ENCODE measurements at places on chromosomes 12 and 14.
A peak's percentile ranks its signal among the peaks of the same experiment; 100 is the strongest.

GRCh38 chr12:111580737-111581136 is 18.4 kb downstream of the ATXN2 start:
- no peak for DNase-seq

DNA sequence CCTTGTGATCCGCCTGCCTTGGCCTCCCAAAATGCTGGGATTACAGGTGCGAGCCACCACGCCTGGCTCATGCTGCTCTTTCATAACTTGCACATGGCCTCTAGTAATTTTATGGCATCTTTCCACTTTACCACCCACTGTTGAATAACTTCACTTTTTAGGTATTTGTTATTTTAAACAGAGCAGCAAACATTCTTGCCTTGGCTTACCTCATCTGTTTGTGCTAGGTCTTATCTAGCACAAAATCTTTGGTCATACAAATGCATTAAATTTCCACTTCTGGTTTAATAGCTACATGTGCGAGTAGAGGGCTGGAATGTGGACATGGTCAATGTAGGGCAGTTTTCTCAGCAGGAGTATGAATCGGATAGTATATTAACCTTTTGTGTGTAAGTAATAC is 38.8 kb upstream of the ATF7IP start:
- DNase-seq = no peak

- DNase-seq = no peak
These were observed 25.6 kb downstream of the CRACR2A start for GRCh38 chr12:3727354-3727753.

DNA sequence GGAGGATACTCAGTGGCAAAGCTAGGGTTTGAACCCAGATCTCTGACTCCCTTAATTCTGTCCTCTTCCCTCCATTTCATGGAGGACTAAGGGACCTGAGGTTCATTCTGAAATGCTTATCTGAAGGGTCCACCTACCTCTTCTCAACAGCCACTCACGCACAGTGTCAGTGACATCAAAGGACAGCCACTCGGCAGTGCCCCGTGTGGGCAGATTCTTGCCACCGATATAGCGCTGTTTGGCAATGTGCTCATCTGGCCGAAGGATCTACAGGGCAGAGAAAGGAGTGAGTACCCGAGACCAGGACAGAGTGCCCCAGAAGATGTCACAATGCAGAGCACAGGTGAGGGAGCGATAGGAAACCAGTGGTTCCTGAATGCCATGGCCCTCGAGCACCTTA is 10.8 kb downstream of the TGFB3 start:
- DNase-seq = no peak

GRCh38 chr12:88720785-88721650 is 140.7 kb upstream of the KITLG start:
- no peak for DNase-seq

DNA sequence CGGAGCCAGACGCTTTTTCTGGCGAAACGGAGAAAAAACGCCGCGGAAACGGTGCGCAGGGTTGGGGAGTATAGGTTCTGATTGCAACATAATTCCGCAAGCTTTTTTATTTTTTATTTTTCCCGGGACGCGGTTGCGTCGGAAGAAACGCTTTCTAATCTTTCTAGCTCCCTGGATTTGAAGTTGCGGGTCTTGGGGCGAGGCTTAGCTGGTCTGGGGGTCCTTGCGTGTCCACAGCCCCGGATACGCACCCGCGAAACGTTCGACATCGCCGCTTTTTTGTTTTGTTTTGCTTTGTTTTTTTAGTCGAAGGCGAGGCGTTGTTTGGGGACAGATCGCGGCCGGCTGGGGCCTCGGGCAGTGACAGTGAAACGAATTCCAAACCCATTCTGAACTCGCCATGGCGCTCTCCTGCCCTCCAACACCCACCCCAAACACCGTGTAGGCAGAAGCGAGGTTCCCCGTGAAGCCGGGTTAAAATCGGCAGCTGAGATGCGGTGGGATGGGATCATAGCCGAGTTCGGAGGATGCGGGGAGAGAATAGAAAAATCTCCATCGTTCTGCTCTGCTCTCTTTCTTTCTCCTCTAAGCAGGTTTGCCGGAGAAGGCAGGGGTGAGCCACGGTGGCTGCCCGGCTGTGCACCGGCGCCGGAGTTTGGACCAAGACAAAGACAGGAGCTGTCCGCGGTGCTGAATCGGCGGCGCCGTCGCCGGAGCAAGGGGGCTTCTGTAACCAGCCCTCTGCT is 8.1 kb upstream of the LHX5 start:
- peak; percentile 45 for DNase-seq

GRCh38 chr12:71266606-71267005 is 108.8 kb upstream of the TSPAN8 start:
- DNase-seq = no peak

- DNase-seq = no peak
These were observed 15.0 kb upstream of the MANSC4 start for GRCh38 chr12:27794818-27795584.

- no peak for DNase-seq
These were observed 42.0 kb downstream of the CALM1 start for GRCh38 chr14:90438841-90439240.

- DNase-seq = no peak
These were observed 44.3 kb upstream of the PSMA6 start for GRCh38 chr14:35247777-35248475.

- DNase-seq = no peak
These were observed 2.9 kb downstream of the SCNN1A start for GRCh38 chr12:6372403-6373003.

DNA sequence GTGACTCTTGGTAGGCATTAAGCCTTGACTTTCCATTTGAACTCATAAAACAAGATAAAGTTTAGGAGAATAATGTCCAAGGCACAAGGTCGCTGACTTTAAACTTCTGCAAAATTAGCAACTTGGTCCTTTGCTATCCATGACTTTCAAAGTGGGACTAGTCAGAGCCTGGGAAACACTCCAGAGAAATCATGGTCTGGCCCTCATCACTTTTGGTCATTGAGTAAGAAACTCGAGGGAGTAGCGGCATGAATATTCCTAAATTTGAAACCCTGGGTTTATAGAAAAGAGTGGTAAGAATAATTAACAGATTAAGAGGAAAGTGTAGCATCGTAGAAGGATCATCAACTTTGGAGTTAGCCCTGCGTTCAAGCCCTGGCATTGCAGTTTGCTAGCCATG is 16.9 kb upstream of the APPL2 start:
- DNase-seq = no peak

DNA sequence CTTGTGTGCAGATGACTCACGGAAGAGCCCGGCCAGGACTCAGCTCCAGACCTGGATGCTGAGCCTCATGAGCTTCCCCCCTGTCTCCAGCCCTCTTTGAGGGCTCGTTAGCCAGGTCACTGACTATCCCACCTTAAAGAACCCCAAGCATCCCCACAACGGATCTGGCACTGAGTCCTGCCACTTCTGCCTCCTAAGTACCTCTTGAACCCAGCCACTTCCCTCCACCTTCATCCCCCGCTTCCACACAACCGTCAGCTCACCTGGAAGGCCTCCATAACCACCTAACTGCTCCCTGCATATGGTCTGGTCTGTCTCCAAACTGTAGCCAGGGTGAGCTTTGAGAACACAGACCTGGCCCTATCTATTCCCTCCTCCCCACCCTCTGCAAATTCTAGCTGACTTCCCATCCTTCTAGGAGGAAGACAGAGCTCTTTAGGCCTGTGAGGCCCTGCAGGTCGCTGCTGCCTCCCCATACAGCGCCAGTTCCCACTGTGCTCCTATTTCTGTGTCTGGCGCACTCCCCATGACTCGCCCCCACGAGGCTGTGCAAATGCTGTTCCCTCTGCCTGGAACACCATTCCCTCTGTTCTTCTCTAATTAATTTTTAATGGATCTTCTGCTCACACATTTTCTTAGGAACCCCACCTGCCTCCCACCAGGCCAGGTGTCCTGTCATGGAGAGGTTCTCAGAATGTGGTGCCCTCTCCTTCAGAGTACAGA is 2.9 kb upstream of the HSP90AA1 start:
- no peak for DNase-seq

DNA sequence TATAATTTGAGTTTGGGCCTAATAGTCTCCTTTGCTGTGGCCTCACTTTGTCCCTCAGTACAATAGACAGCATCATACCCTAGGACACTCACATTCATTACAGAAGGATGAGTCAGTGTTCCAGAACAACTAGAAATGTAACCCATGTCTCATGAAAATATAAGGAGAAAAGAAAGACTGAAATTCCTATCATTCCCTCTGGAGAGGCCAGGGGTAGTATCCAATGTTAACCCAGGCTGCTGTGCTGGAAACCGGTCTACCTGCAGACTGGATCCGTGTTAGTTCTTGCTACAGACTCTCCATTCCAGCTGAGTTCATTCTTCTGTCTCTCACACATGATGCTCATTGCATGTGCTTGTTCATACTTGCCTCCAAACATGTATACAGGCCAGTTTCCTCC is 75.8 kb upstream of the HOXC13 start:
- DNase-seq = no peak

- no peak for DNase-seq
These were observed 159.2 kb downstream of the MYRFL start for GRCh38 chr12:69984241-69984640.

DNA sequence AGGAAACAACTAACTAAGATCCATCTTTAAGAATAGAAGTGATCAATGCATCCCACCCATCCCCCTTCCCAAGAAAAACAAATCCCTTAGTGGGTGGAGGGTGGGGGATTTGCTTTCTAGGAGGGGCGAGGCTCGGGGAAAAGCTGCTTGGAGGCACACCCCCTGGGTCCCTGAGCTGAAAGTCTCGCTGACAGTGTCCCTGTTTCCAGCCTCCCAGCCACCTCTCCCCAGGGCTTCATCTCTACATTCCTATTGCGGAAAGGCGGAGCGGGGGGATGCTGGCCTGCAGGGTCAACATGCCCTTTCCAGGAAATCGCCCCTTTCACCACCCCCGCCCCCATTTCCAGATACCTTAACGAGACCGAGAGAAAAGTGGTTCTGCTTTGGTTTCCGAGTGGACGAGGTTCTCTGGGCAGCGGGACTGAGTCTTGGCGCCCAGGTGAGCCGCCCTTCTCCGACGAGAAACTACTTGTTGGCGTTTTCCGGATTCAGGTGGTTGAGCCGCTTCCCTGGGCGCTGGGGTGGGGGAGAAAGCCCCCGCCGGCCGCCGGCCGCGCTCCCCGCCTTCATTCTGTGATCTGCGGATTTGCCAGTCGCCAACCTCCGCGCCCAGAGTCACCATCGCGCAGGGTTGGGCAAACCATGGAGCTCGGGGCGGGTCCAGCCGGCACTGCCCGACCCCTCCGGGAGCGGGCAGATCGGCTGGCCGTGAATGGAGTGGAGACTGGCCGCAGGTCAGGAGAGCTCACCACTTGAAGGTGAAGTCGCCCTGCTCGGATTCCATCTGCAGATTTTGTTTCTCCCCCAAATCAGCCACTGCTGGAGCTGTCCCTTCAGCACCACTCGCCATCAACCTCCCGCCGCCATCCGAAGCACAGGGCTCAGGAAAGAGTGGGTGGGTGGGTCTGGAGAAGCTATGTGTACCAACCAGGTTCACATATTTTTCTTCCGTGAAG is 505 bp downstream of the KCNC2 start:
- peak; percentile 3 for DNase-seq

GRCh38 chr12:62106547-62107185 is 153.5 kb upstream of the USP15 start:
- no peak for DNase-seq

DNA sequence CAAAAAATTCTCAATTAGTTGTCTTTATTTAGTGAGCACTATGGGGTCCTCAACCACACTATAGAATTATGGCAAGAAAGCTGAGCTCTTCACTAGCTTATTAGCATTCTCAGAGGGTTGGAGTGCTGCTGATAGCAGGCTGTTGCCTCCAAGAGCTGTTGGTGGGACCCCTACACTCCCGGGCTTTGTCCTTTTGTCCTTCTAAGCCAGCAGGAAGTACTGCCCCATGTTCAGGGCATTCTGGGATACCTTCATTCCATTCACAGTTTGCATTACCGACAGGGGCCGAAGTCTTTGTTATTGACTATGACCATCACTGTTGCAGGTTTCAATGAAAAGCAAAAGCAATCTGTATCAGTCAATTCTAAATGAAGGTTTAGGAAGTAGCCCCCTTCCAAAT is 89.5 kb upstream of the OTX2 start:
- DNase-seq = no peak

DNA sequence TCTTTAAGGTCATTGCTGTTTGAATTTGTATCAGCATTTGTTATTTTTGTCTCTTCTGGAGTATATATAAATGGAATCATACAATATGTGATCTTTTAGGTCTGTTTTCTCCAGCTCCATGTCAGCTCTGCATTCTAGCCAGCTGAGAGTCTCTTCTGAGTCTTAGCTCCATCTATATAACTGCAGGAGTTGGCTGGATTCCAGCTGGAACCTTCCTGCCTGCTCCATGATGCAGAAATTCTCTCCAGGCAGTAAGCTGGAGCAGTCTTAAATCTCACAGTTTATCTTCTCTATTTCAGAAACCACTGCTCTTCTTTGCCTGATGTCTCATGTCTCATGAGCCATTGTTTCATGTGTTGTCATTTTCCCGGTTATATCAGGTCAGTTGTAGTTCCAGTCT is 827.6 kb downstream of the NRXN3 start:
- no peak for DNase-seq

DNA sequence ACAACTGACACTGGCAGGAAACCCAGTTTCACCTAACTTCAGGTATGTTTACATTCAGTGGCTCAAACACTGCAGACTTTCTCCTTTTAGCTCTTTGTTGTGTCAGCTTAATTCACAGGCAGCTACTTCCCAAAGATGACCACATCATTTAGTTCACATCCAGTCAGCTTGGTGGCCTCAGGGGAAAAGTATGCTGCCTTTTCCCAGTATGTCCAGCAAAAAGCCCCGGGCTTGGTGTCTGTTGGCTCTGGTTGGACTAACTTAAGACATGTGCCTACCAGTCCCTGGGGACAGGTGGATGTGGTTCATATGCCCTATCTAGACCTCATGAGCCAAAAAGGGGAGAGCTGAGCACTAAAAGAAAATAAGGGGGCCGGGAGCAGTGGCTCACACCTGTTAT is 56.4 kb downstream of the GOLGA5 start:
- DNase-seq = no peak

- DNase-seq = no peak
These were observed 71.8 kb downstream of the DERA start for GRCh38 chr12:15982921-15983320.

DNA sequence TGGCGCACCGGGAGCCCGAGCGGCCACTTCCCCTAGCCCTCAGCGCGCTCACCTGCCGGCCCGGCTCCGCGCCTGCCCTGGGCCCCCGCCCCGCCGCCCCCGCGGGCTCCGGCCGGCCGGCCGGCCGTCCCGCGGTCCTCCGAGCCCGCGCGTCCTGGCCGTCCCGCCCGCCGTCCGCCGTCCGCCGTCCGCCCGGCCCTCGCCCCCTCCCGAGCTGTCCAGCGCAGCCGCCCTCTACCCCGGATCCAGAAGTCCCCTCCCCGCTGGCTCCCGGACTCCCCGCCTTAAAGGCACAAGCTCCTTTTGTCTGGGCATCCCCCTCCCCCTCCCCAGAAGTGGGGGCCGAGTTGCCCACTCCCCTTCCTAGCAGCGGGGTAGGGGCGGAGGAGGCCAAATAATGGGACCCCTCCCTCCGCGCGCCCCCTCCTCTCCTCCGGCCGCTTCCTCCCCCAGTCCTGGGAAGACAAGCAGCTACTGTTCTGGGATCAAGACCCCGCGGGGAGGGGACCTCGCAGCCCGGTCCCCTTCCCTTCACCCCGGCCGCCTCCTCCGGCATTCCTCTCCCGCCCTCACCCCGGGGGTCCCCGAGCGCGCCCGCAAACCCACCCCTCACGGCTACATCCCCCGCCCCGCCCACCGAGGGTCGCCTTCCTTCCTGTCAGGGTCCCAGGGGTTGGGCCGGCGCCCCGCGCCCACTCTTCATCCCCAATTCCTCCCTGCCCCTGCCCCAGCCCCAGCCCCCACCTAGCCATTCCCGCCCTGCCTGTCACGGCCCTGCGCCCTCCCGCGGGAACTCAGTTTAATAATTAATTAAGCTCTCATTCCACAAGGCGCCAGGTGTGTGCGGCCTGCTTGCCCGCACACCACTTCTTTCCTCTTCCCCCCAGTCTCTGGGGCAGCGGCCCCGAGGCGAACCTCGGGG is at the start of gene ADCY6:
Gene ADCY6 (minus strand): TSS at position 236 of the 922 bp plus-strand sequence. CDS start 5,655 bp downstream, outside the sequence.
- DNase-seq = no peak
